ENCODE measurements at places on chromosomes 1 and 21. TPM values are rescaled to one million over a fixed set of nuclear protein-coding genes. Genes with fewer than 3 reads are reported as not detected.

Gene HPDL
- not detected for total RNA-seq

Gene CELA2B
- total RNA-seq: not detected

Gene DMBX1
- total RNA-seq: 0.37 TPM

Gene PLA2G2A
- total RNA-seq: not detected

Gene ENTREP3
- 5.7 TPM for total RNA-seq

Gene CLCA4
- not detected for total RNA-seq

All from H4 (cell line).